Kidney epithelial cell (primary cell): ENCODE measurements at places on chromosomes 1 and 21. TPM values are rescaled to one million over a fixed set of nuclear protein-coding genes. Genes with fewer than 3 reads are reported as not detected.

DNA sequence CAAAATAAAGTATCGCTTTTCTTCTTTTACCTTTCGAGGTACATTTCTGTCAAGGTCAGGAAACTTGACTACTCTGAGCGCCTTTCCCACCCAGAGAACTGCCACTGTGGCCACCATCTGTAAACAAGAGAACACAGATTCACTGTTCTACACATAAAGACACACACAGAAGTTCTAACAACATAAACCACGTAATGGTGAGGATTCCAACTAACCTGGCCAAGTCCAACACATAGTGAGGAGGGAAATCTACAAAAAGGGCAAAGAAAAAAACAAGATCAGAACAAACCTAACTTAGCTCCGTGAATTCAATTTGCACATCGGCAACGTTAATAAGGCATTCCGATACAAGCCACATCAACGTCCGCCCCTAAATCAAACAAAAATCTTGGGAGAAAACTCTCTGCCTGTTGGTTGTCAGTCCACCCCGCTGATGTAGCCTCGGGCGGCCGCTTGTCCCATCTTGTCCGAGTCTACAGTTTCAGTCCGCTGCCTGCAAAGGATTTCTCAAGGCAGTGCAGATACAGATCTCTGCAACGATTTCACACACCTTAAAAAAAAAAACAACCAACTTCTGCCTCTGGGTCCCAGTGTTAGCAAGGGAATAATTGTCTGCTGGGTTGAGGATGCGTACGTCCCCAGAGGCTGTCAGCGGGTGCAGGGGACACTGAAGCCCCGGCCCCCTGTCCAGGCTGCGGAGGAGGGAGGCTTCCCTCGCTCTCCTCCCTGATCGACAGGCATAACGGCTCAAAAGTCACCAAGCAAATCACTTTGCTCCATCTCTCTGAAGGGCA, 1.0 kb downstream of the SLC35D1 start:
- DNase-seq = no peak

DNA sequence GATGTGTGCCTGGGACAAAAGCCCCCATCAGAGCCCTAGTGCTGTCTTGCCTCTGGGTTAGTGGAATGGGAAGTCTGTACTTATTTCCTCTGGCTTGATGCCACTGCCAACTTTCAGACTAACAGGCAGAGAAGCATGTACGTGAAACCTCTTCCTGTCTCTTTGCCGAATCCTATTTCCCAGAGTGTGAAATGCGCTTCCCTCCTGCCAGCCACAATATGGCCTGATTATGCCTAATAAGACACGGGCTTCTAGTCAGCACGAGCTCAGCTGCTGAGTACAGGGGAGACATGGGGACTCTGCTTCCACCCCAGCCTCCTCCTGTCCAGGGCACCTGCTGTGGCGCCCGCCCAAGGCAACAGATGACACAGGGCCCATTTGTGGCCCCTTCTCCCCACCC, 111.4 kb downstream of the KCND3 start:
- DNase-seq = no peak

GRCh38 chr1:171142416-171143385, 42.4 kb upstream of the FMO2 start:
- DNase-seq = no peak

- no peak for DNase-seq
Measured at GRCh38 chr1:33088119-33088906, 7.4 kb downstream of the AZIN2 start.

FMN2 gene
- 0.33 and 1.6 TPM in 2 replicates for total RNA-seq

GRCh38 chr21:28775071-28775470, 217.6 kb downstream of the LTN1 start:
- DNase-seq = no peak

- DNase-seq = no peak
Measured at GRCh38 chr1:101081496-101082488, 56.2 kb upstream of the DPH5 start.

LCE6A gene
- not detected in 2 replicates for total RNA-seq

GRCh38 chr1:117284399-117285215, 73.9 kb upstream of the VTCN1 start:
- peak; percentile 45 for DNase-seq

DNA sequence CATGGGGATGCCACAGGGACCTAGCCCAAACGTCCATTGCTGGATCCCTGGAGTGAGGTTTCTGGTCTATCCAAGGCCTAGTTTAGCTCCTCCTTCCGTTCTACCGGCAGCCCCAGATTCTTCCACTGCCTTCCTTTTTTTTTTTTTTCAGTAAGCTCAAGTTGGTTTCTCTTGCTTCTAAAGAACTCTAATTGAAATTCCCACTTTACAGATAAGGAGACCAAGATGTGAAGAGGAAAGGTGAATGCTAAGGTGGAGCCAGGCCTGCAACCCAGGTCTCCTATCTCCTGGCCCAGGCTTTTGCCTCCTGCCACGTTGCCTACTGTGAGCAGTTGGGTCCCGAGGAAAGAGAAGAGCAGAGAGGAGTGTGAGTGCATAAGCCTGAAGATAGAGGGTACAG, 31.5 kb upstream of the CLIC4 start:
- DNase-seq = no peak

DNA sequence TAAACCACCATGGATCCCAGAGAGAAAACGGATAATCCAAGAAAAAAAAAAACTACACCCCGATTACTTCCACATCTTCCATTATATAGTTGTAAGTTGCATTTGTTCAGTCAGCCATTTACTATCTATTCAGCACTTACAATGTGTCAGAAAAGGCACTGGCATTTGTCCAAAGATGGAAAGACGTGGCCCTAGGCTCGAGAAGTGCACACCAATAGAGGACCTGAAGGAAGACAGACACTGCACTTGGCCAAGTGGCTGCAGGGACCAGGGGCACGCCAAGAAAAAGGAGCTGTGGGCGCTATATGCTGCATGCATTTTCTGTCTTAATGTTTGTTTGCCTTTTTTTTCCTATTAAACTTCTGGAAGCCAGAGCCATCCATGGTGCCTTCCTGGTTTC, 45.2 kb upstream of the LYST start:
- no peak for DNase-seq

DNA sequence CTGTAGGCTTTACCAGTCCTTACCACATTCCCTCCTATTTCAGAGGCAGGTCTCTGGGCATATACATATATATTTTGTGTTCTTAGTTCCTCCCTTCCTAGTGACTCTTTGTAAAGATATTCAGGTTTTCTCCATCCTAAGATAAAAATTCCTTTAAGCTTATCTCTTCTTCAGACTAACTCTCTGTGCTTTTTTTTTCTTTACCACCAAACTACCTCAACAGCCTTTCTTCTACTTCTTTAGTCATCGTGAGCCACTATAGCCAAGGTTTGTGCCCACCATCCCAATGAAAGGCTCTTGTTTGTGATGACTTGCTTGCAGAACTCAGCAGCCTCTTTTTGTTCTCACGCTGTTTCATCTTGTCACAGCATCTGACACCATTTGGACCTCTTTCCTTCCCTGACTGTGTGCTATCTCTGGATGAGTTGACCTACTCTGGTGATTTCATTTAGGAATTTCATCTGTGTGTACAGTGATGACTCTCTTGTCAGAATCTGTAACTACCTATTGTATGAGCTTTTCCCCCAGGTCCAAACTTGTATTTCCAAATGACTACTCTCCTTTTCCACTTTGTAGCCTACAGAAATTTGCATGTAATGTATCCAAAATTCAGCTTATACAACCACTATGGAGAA, 59.0 kb upstream of the MACF1 start:
- no peak for DNase-seq

DNA sequence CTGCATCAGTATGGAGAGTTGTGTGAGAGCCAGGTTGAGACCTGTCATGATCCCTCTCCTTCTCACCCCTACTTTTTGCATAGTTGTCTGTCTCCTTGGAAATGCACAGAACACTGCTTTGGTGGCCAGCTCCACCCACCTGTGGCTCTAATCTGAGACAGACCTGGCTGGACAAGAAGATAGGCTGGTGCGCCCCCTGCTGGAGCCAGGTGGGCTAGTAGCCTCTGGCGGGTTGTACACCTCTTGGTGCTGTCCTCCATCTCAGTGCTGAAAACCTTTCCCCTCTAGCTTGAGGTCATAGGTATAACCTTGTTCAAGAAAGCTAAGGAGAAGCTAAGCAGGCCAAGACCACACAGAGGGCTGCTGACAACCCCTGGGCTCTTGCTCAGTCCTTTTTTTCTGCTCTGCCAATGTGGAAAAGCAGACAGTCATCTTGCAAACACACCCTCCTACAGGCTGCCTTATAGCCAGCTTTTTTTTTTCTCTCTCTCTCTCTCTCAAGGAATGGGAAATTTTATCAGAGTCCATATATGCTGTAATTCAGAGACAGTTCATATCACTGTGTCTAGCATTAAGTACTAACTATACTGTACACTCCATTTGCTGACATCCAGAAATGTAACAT, 58.8 kb upstream of the SPATA6 start:
- no peak for DNase-seq

VSIG8 gene
- 0.07 TPM in 1 of 2 replicates, not detected in the other for total RNA-seq

CELF3 gene
- not detected in 2 replicates for total RNA-seq

DNA sequence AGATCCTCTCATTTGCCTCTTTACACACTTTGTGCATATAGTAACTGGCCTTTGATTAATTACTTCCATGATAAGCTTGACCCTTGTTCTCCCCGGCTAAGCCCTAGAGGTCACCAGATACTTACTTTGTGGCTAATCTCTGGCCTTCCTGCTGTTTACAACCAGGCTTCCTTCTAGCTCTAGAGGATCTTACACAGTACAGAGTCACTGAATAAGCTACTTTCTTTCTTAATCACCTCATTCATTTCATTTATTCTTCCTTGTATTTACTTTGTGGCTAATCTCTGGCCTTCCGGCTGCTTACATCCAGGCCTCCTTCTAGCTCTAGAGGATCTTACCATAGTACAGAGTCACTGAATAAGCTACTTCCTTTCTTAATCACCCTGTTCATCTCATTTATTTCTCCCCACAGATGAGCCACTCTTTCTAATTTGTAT, 144.3 kb upstream of the C1orf21 start:
- no peak for DNase-seq

ADAMTSL4 gene
- total RNA-seq = 0.46 and 1.7 TPM in 2 replicates

AADACL4 gene
- total RNA-seq = not detected in 2 replicates

DNA sequence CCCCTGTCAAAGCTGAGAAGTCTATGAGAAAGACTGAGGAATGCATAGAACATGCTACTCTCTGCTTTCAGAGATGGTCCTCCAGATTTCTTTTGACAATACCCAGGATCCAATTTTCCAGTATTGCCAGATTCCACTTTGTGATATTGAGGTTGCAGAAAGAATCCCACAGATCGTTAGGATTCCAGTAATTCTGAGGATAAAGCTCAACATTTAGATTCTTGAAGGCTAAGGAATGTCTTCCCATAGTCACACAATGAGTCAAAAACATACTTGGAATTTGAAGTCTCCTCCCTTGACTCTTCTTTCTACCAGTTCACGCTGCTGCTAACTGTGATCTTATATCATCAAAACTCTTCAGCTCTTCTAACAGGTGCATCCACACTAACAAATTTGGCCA, 57.1 kb downstream of the TNFSF18 start:
- no peak for DNase-seq
